ENCODE measurements at places on chromosomes 3 and 15.

DNA sequence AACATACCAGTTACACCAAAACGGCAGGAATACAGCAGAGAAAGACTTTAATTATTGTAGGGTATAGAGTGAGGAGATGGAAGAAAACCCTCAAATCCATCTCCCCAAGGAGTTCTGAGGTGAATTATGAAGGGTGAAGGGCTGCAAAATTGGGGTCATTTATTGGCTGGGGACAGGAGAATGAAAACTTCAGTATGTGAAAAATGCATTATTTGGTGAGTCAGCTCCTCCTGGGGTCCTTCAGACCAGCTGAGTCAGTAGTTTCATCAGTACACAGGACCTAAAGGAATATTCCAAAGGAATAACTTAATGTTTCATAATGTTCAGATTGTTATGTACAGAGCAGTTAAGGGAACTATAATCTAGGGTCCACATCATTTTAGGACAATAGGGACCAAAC, 566.0 kb downstream of the GBE1 start:
- no peak for DNase-seq

- no peak for DNase-seq
These were observed 21.9 kb upstream of the ZBTB38 start for GRCh38 chr3:141346418-141346817.

GRCh38 chr3:114558271-114558670, 264.4 kb downstream of the TIGIT start:
- no peak for DNase-seq

- no peak for DNase-seq
These were observed 153.1 kb downstream of the VGLL3 start for GRCh38 chr3:86837871-86838270.

DNA sequence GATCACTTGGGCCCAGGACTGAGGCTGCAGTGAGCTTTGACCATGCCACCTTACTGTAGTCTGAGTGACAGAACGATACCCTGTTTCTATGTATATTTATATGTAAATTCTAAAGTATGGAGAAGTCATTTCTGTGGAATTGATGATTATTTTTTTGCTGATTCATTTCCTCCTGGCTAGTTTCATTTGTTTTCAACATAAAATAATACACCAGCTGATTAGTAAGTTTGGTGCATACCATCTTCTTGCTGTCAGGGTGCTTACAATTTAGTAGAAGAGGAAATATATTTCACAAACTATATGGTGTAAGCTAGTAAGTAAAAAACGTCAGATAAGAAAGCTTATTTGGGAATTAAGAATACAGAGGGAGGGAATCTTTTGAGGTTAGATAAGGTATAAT, 36.0 kb downstream of the SLC25A26 start:
- DNase-seq: no peak

DNA sequence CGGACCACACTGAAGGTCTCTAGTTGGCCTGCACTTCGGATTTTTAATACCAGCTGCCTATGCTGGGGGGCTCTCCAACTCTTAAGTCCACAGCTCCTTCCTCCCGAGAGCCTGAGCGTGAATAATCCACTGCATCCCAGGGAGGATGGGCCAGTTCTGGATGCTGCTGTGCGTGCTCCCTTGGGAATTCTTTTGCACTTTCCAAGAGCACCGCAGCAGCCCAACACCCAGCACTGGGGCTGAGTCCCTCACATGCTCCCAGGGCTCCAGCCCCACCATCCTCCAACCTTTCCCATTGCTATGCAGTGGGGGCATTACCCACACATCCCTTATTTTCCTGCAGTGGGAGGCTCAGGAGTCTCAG, 136.4 kb upstream of the IQSEC1 start:
- DNase-seq: no peak

DNA sequence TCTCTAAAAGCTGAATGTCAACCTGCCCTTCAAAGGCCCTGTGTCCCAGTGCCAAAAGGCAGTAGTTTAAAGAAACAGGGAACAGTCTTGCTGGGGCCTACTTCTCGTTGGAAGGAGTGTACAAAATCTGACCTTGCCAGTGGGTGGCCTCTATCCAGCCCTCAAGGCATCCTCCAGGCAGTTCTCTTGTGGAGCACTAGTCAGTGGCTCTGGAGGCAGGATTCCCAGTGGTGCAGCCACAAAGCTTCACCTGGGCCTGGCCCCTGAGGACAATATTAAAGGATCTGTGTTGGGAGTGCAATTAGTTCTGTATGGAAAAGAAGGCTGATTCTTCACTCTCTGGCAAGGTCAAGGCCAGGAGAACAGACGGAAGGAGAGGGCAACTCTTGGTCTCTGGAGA, 237.8 kb upstream of the ADAMTS9 start:
- no peak for DNase-seq

GRCh38 chr3:146160964-146161662, at the start of gene PLOD2:
TSS of gene PLOD2 (minus strand) at chr3:146161184. CDS start at chr3:146160989, 195 bp downstream.
- DNase-seq: peak; percentile 81

DNA sequence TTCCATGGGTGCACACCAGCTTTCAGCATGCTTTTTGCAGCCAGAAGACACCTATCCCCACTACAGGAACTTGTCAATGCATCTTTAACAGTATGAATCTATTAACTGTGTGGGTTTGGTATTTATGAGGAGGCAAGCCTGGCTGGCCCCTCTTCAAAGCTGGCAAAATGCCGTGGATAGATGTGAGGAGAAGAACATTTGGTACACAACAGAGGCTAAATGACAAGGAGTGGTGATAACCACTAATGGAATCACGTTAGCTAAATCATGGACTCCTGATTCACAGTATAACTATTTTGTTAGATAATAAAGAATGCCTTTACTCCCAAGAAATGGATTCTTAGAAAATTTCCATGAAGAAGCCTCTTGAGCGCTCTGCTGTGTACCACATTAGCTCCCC, 187.2 kb downstream of the CLSTN2 start:
- DNase-seq: no peak

GRCh38 chr15:38508647-38509046, 54.7 kb downstream of the FAM98B start:
- peak; percentile 70 for DNase-seq

- DNase-seq: no peak
These were observed 11.9 kb downstream of the UBL7 start for GRCh38 chr15:74449095-74449494.

- DNase-seq: no peak
These were observed 467.0 kb downstream of the NSUN3 start for GRCh38 chr3:94529816-94530215.

- no peak for DNase-seq
These were observed 284.9 kb upstream of the IGF1R start for GRCh38 chr15:98363416-98363815.

GRCh38 chr3:153215966-153216365, 53.9 kb downstream of the RAP2B start:
- no peak for DNase-seq

- DNase-seq: no peak
These were observed 70.5 kb upstream of the LIPC start for GRCh38 chr15:58361273-58361759.

DNA sequence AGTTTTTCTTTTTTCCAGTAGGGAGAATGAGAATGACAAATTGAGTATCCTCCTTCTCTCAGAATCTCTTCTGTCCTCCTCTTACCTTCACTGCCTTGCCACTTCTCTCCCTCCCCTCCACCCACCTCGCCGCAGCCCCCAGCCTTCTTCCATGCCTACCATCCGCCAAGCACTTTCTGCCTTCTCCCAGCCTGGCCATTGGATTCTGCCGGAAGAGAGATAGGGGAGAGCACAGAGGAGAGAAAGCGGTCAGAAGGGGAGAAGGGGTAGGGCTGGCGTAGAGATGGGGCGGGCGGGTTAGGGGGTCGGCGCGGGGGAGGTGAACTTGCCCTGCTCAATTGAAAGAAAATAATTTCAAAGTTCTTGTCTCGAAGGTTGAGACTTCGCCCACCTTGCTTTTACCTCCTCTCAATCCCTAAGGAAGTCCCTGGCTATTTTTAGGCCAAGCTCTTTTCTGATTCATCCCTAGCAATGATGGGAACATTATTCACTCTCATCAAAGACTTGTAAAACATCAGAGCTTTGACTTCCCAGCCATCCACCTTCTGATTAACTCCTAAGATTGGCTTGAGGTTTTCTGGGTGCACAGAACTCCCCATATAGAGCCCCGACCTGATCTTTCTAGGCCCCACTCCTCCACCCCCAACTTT, 811 bp downstream of the C3orf52 start:
- DNase-seq: no peak

DNA sequence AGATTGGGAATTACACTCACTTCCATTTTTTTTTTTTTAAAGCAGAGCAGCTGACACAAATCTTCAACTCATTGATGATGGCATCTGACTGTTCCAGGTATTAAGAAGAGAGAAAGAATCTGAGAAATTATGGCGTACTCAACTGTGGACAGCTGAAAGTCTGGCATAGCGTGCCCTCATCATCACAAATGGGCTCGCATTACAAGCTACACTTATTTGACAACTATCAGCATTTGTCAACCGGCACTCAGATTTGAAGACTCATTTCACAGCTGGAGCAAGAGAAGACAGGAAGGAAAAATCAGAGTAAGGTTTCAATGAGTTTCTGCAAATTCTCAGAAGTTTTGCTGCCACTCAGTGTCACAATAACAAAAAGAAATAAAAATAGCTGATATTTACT, 235.9 kb downstream of the ATP8B4 start:
- no peak for DNase-seq

DNA sequence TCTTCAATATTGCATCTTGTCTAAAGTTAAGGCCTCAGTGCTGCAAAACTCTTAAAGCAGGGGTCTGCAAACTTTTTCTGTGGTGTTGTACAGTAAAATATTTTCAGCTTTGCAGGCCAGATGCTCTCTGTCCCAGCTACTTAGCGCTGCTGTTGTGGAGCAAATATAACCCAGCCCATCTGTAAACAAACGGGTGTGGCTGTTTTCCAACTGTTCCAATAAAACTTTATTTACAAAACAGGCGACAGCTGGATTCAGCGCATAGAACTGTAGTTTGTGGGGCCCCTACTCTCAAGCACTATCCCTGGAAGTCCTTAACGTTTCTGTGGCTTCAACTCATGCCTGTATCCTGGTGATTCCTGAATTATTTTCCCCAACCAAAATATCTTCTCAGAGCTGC, 365.0 kb downstream of the FOXP1 start:
- no peak for DNase-seq

DNA sequence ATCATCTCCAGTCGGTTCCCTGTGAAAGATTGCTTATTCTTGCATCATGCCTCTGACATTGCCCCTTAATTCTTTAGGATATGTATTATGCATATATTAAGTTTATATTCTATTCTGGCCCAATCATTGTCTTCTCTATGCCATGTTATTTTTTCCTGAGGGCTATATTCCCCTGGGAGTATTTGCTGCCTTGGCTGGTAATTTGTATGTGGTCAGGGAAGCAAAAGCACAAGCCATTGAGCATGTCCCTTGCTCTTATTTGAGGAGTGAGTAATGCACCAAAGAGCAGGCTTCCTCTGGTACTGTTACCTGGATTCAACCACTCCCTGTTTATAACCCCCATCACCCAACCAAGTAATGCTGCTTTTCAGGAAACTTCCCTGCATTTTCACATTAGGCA, 36.3 kb downstream of the STAC start:
- no peak for DNase-seq

DNA sequence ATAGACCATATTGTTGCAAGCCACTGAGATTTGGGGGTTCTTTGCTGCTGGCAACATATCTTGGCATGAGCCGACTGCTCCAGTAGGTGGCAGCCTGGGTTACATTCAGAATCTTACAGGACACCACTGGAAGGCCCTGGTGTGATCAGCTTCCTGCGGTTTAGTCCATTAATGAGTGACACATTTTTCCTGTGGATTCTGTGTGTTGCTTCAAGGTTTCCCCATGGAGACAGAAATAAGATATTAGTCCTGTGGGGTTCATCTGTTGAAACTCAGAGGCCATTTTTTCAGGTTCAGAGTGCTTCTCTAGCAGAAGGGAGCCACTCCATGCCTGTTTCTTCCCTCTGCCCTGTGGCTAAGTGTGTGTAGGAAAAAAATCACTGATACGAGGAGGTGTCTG, 116.2 kb downstream of the MFSD1 start:
- DNase-seq: peak; percentile 64

DNA sequence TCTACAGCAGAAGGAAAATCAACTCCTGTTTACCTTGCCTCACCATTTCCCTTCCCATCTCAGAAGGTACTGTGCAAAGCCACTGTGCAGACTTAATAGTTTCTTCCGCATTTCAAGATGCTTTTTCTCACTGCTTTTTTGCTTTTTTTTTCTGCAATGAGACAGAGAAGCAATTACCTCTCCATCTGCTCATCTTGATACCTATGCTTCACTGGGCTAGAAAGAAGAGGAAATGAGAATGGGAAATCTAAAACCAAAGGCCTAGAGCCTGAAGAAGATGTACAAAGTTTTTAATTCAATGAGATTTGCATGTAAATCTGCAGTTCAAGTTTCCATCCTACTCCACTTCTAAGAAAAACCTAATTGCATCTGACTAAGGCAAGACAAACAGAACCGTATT, 238.1 kb upstream of the SETMAR start:
- peak; percentile 13 for DNase-seq
